ENCODE measurements at places on chromosomes 1 and 21.

DNA sequence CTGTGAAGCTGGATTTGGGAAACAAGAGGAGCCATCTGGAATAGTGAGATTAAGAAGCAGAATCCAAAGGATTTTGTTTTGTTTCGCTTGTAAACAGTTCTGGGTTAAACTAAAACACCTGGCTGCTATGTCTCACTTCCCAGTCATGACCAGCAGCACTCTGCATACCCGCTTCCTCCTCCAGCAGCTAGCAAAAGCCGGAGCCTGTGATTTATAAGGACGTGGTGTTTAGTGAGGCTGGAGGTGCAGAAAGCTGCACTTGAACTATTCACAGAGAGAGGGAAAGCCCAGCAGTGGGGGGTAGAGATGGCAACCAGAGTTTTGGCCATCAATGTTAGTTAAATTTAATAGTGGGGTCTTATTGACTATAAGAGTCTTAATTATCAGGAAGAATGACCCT lies 240.2 kb downstream of the AJAP1 start:
- DNase-seq: no peak

GRCh38 chr1:1510912-1511532 lies 940 bp upstream of the ATAD3A start:
- DNase-seq: no peak

- no peak for DNase-seq
Observed at GRCh38 chr1:52037402-52037814, 3.8 kb upstream of the KTI12 start.

DNA sequence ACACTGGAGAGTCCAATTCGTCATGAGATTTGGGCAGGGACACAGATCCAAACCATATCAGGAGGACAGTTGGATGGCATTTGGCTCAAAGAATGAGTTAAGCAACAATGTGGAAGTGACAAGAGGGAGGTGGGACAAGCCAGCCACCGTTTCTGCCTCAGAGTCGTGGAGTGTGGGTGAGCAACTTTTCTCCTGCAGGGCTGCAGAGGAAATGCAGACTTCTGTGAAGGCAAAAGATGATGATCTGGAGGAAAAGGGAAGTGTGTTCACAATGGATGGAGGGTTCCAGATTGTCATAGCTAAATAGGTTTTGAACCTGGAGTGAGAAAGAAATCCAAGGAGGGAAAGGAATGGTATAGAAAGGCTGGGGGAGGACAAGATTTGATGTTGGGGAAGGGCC lies 16.4 kb upstream of the KANK4 start:
- DNase-seq: no peak

DNA sequence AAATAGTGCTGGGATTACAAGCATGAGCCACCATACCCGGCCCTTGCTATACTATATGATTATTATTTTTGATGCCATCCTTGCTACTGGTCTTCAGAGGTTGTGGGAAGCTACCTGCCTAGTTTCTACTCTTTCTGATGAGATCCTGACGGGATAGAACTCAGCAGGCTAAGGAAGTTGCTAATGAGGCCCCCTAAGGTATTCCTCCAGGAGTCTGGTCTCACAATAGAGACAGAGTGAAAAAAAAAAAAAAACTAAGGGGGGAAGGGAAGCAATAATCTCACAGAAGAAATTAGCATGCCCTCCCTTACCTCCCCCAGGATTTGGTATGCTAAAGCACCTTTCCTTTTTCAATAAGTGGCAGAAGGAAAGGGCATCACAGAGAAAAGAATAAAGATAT lies 17.6 kb downstream of the INTS3 start:
- no peak for DNase-seq

DNA sequence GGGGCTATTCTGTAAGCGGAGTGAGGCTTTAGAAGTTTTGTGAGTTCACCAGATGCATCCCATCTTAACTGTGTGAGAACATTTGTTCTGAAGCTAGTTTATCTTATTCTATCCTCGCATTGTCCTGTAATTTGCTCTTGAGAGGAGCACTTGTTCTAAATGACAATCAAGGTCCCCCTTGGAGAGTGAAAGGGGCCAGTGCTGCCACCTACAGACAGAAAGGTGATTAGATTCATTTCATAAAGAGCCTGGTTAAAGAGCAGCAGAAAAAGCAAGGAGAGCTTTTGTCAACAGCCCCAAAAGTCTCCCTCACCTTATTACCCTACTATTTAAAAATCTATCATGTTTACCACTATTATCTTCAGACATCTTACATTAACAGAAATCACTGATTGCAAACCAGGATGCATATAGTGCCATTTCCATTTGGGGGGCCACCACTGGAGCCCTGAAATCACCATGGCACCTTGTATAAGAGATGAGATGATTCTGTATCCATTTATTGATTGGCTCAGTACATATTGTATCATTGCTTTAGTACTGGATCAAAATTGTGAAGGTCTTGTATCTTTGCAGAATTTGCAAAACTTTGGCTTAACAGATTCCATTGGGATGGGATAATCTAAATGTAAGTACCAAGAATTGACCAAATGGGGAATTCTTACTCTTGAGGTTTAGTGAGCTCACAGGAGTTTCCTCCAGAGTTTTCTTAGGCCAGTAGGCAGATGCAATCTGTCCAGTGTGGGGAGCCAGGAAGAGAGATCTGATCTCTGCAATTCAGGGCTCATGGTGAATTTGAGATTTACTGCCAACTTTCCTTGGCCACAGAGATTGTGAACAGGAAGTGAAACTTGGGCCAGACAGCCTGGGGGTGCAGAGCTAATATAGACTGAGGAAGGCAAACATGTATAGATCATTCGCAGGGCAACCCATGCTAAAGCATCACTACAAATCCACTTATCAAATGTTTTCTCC lies 64.3 kb upstream of the TRABD2B start:
- DNase-seq: peak; percentile 8

DNA sequence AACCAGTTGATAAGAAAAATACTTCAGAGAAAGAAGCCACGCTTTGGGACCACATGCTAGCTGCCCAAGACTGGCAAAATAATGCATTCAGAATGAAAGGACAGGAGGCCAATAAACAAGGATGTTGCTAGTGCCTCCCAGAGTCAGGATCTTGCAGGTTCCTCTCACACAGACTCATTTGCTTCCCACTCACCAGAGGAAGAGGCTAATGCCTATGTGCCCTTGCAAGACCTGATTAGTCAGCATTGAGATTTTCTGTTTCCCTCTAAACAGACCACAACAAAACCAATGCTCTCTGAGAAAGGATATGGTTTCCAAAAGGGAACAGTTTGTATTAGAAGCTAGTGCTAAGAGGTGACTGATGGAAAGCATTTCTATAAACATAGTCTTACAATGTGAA lies 85.7 kb downstream of the NRDC start:
- peak; percentile 25 for DNase-seq

DNA sequence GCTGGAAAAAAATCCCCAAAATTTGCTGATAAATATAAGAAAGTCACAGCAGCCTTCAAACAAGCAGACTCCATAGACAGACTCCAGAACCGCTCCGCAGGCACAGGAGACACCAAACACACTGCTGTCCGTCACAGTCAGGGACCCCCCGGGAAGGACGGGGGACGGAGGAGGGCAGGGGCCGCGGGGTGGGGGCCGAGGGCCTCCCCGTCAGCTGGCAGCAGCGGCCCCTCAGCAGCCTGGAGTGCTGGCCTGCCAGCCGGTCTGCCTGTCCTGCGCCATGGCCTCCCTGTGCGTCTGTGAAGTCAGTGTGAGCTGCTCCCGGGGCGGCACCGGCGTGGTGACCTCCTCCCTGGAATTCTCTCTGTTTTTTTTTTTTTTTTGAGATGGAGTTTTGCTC lies 10.1 kb upstream of the C1orf159 start:
- DNase-seq: no peak

GRCh38 chr1:208903251-208903905 lies 659.2 kb upstream of the PLXNA2 start:
- no peak for DNase-seq

GRCh38 chr21:42636520-42637266 lies 16.7 kb upstream of the PDE9A start:
- peak; percentile 30 for DNase-seq

DNA sequence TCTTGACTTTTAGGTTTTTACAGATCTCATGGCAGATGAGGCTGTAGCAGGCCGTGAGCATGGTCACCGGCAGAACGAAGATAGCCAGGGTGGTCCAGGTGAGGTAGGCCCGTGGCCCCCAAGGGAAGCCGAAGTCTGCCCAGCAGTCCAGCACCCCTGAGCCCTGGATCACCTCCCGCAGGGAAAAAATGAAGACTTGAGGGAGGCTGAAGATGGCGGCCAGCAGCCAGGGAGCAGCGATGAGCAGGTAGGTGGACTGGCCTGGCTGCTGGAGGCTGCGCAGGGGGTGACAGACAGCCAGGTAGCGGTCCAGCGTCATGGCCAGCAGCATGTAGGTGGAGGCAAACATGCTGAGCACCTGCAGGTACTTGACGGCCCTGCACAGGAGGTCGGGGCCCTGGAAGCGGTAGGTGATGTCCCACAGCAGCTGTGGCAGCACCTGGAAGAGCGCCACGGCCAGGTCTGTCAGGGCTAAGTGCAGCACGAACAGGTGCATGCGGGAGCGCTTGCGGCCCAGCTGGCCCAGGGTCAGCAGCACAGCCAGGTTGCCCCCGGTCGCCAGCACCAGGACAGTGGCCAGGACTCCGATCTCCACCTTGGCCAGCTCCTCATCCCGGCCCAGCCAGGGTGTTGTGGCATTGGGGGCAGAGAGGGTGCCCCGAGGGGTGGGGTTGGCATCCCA lies 856 bp downstream of the AVPR1B start:
- DNase-seq: no peak

- peak; percentile 46 for DNase-seq
Observed at GRCh38 chr1:85259912-85260274, 431 bp upstream of the C1orf52 start.

DNA sequence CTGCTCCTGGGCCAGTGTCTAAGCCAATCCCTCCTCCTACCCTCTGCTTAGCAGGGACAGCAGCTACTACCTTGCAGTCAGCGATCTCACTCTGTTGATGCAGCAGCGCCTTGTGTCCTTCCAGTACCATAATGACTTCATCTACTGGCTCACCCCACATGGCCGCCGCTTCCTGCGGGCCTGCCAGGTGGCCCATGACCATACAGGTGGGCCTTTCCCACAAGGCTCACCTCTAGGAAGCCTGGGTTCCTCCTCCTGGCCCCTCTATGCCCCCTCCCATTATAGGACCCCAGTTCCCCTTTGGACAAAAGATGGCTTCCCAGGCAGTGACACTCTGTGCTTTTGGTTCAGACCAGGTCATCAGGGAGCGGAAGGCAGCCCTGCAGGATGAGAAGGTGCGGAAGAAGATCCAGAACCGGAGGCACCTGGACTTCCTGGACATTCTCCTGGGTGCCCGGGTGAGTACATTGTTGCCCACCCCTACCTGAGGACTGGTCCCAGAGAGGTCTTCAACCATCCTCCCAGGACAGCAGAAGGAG lies 15.1 kb downstream of the CYP4B1 start:
- DNase-seq: no peak

GRCh38 chr1:31984419-31985347 lies 29.0 kb upstream of the KHDRBS1 start:
- DNase-seq: peak; percentile 7

GRCh38 chr1:153578490-153578889 lies 12.8 kb upstream of the S100A2 start:
- DNase-seq: no peak

- DNase-seq: peak; percentile 57
Observed at GRCh38 chr1:67831850-67832513, 1.3 kb downstream of the GNG12 start.

- no peak for DNase-seq
Observed at GRCh38 chr1:112841825-112842224, 114.2 kb downstream of the SLC16A1 start.

- DNase-seq: peak; percentile 41
Observed at GRCh38 chr1:93585059-93585966, 96.3 kb downstream of the BCAR3 start.

GRCh38 chr1:117664314-117664713 lies 58.5 kb downstream of the TENT5C start:
- DNase-seq: no peak

GRCh38 chr1:208731981-208732821 lies 488.0 kb upstream of the PLXNA2 start:
- no peak for DNase-seq

- DNase-seq: peak; percentile 59
Observed at GRCh38 chr1:40708750-40709099, 17.2 kb downstream of the NFYC start.

GRCh38 chr1:169624912-169625311 lies 5.0 kb downstream of the SELP start:
- no peak for DNase-seq

GRCh38 chr1:82452096-82452495 lies 651.4 kb downstream of the ADGRL2 start:
- no peak for DNase-seq

DNA sequence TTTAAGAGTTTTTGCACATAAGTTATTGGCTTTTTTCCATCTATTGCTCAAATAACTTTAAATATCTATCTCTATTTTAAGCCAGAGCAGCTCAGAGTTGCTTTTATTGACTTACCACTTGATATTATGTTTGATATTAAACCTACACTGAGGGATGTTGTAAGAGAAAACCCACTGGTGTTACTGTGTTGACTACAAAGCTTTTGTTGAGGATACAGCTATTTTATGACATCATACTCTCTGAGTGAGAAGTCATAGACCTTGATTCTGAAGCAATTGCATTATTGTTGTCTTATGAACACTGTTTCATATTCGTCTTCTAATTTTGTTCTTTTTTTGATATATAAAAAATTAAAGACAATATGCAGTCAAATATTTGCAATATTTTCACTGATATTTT lies 560.4 kb downstream of the PTBP2 start:
- DNase-seq: no peak

DNA sequence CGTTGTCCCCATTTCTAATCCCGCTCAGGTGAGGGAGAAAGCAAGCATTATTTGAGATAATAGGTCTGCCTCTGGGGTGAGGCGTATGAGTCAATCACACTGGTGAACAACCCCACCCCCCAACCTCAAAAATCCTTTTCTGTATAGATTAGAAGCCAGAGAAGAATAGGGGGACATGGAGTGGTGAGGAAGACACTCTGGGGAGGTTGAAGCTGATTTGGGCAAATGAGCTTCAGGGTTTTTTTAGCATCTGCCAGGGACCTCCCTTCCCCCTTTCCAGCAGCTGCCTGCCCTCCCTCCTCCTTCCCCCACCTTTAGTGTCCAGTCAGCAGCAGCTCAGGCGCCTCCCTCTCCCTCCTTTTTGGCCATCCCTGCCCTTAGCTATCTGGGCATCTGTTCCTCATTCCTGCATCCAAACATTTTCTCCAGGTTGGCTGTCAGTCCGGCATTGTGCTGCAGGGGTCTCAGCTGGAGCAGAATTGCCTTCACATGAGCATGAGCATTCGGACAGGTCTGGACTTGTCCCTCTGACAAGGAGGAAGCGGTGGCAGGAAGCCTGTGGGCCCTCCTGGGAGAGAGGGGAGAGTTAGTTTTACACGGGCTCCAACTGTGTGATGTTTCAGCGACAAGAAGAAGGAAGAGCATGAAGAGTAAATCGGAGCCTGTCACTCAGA lies 30.8 kb upstream of the PTGFRN start:
- DNase-seq: no peak

DNA sequence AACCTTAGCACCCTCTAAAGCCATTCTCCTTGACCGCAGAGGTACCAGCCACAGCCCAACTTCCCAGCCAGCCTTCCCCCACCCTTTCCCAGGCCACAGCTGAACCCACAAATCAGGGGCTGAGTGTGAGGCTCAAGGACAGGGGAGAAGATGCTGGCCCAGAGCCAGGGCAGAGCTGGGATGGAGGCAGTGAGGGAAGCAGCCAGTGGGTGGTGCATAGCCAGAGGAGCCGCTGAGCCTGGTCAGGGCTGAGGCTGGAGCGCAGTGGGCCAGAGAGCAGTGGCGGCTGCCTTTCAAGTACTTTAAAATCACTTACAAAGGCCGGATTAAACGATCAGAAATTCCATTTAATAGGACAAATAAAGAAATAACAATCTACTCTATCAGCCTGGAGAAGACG lies 36.3 kb downstream of the DMAP1 start:
- no peak for DNase-seq

Data from GM04504 (cell line).